NCI-H187 (cell line): ENCODE measurements at places on chromosomes 12 and 14.

GRCh38 chr14:65962952-65963351 is 523.2 kb upstream of the CCDC196 start:
- no peak for DNase-seq

DNA sequence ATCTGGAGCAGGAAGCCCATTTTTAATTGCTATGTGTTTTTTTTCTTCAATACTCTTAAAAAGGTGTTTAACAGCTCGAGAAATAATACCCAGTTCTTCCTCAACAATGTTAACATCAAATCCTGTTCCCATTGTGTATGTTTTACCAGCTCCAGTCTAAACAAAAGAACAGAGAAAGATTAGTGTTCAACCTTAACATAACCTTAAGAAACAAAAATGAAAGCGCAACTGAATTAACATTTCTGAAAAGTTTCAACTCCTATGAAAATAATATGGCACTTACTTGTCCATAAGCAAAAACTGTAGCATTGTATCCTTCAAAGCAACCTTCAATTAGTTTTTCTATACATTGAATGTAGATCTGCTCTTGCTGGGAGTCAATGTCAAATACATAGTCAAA is 73.2 kb downstream of the KIF21A start:
- DNase-seq = no peak

DNA sequence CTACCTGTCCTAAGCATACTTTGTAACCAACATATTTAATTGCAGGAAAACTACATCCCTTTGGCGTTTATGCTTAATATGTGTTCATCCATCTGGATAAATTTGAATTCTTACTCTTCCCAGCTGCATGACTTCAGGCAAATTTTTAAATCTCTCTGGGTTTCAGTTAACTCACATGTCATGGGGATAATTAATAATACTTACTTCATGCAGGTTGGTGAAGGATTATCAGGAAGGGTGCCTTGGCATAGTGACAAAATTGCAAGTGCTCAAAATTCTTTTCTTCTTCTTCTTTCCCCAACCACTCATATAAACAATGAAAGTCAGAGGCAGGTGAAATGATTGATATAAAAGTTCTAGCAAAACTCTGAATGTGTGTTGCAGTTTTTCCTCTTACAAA is 15.9 kb downstream of the SYT10 start:
- no peak for DNase-seq

- no peak for DNase-seq
These were observed 172.2 kb downstream of the SNAPC1 start for GRCh38 chr14:61934385-61934784.

- DNase-seq = no peak
These were observed 209.3 kb upstream of the FOXN3 start for GRCh38 chr14:89626233-89626806.

DNA sequence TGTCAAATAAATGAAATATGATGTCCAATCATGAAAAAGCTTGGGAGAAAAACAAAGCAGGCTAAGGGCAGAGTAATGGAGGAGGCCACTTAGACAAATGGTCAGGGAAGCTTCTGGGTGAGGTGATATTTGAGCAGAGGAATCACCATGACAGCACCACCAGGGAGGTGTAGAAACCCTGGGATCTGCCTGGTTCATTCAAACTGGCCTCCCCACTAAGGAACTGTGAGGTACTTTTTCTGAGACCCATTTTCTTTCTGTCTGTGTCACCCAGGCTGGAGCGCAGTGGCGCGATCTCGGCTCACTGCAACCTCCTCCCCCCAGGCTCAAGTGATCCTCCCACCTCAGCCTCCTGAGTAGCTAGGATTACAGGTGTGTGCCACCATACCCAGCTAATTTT is 7.8 kb upstream of the SSH1 start:
- no peak for DNase-seq

- DNase-seq = no peak
These were observed 73.5 kb upstream of the VASH1 start for GRCh38 chr14:76687611-76688382.

GRCh38 chr12:132236930-132237771 is 92.2 kb downstream of the GALNT9 start:
- no peak for DNase-seq

DNA sequence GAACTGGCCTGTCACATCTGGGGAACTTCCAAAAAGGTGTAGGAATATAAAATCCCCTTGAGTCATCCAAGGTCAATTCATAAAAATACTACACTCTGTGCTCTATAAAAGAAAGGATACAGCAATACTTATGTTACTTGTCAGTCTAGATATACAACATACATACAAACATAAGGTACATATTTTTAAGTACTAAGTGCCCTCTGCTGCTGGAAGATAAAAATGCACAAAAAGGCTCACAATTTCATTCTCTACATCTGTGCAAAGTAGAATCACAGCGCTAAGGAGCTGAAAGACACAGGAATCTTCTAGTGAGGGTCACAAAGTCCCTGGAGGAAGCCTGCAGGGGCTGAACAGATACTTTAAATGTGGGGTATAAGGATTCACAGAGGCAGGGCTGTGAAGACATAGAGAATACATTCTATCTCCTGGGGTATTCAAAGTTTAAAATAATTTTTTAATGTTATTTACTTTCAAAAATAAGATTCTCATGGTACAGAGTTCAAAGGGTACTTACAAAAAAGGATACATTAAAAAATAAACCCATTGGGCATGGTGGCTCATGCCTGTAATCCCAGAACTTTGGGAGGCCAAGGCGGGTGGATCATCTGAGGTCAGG is 10.2 kb upstream of the GOLGA5 start:
- DNase-seq = no peak

GRCh38 chr14:92108345-92109254 is 2.2 kb upstream of the ATXN3 start:
- DNase-seq = no peak

- no peak for DNase-seq
These were observed 1.6 kb downstream of the OAS3 start for GRCh38 chr12:112939761-112940381.

DNA sequence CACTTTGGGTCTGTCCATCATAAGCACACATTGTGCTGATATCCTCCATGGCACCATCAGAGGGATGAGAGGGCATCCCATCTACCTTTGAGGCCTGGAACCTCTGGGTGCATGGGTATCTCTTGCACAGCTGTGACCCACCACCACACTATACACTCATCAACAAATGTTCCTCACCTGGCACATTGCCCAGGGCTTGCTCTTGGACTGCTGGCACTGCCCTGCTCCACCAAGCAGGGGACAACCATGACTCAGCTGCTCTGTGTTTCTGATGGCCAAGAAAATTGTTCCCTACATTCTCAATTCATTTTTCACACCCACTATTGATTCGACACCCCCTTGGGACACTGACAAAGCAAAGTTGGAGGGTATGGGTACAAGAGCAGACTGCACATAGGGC is 155.5 kb downstream of the PTPRO start:
- DNase-seq = no peak

GRCh38 chr12:131282292-131283080 is 328.8 kb downstream of the ADGRD1 start:
- DNase-seq = no peak

- no peak for DNase-seq
These were observed 86.2 kb upstream of the MYL2 start for GRCh38 chr12:111006621-111007020.

GRCh38 chr12:11500188-11500860 is 105.0 kb upstream of the PRB2 start:
- no peak for DNase-seq

GRCh38 chr12:132287391-132288238 is 41.8 kb downstream of the GALNT9 start:
- no peak for DNase-seq

- DNase-seq = no peak
These were observed 4.7 kb upstream of the GOLGA3 start for GRCh38 chr12:132833341-132833740.

DNA sequence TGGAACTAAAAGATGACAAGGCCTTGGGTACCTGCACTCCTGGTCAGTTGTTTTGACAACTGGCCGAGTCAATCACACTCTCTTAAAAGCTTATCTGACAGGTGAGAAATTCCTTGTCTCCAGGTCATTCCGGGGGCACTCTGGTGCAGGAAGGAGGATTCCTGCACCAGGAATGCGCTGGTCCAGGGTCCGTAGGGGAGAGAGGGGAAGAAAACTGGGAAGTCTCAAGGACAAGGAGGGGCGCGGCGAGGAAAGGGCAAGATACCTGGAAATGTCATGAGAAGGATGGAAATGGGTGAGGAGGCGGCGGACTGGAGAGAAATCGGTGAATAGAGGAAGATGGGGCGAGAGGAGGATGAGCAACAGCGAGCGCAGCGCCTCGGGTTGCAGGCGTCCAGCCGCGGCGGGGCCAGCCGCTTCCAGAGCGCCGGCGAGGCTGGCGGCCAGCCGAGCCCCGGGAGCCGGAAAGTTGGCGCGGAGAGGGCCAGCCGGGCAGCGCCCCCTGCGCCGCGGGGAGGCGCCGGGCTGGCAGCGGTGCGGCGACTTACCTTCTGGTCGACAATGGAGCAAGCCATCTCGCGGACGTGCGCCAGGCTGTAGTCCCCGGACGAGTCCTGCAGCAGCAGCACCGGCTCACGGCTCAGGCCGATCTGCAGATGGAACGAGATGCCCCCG is 809 bp downstream of the PRKD1 start:
- peak; percentile 25 for DNase-seq

- no peak for DNase-seq
These were observed 220.7 kb downstream of the BMP4 start for GRCh38 chr14:53735916-53736315.

- DNase-seq = no peak
These were observed 12.3 kb downstream of the FIGNL2 start for GRCh38 chr12:51836041-51836826.

DNA sequence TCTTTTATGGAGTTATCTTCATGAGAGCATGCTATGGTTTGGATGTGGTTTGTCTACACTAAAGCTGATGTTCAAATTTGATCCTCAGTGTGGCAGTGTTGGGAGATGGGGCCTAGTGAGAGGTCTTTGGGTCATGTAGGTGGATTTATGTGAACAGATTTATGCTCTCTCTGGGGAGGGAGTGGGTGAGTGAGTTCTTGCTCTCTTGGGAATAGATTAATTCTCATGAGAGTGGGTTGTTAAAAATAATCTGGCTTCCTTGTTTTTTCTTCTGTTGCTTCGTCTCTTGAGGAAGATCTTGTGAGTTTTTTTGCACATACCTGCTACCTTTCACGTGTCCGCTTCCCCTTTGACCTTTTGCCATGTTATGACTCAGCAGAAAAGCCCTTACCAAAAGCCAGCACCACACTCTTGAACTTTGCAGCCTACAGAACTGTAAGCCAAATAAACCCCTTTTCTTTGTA is 20.5 kb downstream of the DERA start:
- no peak for DNase-seq

DNA sequence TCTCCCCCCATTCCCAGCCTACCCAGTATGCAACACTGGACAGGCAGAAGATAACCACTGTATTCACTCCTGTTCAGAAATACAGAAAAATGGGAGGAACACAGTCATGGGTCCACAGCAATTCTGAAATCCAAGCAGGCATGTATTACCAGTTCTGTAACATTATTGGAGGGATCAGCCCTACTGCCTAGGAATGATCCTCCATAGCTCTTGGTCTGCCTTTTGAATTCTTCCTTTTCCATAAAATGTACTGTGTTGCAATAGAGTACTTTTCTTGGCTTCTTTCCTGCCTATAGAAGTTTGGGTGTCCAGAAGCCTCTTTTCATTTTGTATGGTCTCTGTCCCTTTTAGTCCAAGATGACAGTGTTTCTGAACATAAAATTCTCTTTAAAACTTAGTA is 46.5 kb downstream of the SPATS2 start:
- no peak for DNase-seq
